ENCODE measurements at places on chromosomes 4 and X.

DNA sequence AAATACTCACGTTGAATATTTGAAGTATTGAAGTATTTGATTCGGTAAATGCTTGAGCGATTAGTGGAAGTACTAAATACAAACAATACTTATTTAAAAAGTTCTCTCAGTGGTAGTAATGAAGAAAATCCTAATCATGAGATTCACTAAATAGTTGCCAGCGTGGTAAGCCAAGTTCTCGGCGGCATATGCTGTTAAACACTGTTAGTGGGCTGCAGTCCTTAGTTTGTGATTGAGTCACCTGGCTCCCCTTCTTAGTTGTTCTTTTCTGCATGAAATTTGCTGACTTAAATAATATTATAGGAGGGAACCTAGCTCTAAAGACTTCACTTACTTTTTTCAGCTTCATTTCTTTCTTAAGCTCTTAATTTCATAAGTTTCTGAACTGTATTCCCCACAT is 51.4 kb downstream of the STIM2 start:
- DNase-seq = no peak

DNA sequence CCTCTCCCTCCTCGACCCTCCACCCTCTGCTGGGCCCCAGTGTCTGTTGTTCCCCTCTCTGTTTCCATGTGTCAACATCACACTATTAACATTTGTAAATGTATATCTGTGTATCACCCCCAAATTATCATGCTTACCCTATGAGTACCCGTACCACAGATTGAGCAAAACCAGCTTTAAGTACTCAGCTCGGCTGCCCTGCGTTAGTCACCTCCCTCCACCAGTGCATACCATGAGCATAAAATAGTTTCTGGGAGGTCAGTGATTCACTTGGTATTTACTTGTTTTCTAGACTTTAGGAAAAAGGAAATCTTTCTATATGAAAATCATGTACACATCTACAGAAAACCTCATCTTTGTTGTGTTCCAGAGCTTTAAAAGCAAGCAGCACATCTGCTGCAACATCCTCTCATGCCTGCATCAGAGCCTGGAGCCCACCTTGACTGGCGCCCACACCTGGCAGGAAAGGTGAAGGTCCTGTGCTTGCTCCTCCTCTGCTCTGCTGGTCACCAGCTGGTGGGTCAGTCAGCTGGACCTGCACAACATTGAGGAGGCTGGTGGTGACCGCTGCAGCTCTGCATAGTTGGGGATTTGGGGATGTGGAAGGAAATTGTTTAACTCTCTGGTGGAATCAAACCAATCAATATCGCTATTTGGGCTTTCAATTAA is 214.4 kb upstream of the KLF3 start:
- no peak for DNase-seq

DNA sequence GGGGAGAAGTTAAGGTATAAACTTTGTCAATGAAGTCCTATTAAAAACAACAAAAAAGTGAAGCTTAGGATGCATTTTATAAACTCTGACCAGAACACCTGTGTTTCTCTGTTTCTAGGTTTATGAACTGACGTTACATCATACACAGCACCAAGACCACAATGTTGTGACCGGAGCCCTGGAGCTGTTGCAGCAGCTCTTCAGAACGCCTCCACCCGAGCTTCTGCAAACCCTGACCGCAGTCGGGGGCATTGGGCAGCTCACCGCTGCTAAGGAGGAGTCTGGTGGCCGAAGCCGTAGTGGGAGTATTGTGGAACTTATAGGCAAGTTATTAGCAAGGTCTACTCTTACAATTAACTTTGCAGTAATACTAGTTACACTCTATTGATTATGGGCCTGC is 46.6 kb downstream of the HTT start:
- DNase-seq = no peak

- peak; percentile 66 for DNase-seq
These were observed 35.7 kb downstream of the ACE2 start for GRCh38 chrX:15564981-15565579.

DNA sequence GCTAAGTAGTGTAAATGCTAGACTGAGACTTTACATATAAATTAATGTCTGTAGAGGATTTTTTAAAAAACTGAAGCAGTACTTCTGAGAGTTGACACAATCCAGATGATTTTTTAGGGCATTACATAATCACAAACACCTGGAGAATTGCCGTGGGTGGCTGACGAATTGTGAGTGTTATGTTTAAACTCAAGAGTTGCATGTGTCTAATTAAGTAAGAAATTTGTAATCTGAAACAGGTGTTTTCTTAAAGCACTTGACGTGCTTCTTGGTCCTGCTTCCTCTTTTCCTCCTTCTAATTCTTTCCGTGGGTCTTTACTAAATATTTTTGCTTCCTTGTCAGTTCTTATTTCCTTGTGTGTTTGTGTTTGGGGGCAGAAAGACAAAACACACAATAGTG is 27.8 kb downstream of the PIR start:
- no peak for DNase-seq

Measured in Right ventricle myocardium superior (tissue), 1 donor.